Bronchial epithelial cell (primary cell): ENCODE measurements at places on chromosomes 11 and 22.

DNA sequence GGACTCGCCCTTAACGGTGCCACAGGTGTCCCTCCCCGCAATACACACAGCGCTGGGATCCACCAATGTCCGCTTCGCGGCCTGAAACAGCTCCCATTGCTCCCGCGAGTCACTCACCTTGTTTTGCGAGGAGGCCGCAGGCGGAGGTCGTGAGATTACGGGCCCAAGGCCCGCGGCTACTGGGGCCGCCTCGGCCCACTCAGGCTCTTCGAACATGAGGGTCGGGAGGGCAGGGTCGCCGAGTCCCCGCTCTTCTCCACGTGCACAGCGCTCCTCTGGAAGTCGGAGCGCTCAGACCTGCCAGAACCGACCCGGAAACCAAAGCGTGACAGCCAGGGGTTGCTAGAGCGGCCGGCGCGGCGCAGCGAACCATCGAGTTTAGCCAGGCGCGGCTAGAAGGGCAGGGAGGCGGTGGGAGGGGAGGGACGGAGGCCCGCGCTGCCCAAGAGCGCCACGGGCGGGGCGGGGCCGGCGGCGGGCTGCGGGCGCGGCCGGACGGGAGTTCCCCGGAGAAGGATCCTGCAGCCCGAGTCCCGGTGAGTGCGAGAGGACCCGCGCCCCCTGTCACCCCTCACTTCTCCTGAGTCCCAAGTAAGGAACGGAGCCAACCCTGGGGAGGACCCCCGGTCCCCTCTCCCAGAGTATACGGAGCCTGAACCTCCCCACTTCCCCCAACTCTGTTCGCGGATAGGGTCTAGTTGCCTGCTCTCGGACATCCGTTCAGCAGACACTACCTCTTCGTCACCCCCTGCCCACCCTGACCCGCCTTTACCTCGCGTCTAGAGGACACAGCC is at the start of the genes ILK and RRP8:
Gene ILK, plus strand, starts transcription at position 488 of the 794 bp plus-strand sequence. CDS start 498 bp downstream, outside the sequence.
Gene RRP8, minus strand, starts transcription at position 330 of the 794 bp plus-strand sequence. Its CDS starts 114 bp downstream, at position 216.
- DNase-seq: peak; percentile 75

DNA sequence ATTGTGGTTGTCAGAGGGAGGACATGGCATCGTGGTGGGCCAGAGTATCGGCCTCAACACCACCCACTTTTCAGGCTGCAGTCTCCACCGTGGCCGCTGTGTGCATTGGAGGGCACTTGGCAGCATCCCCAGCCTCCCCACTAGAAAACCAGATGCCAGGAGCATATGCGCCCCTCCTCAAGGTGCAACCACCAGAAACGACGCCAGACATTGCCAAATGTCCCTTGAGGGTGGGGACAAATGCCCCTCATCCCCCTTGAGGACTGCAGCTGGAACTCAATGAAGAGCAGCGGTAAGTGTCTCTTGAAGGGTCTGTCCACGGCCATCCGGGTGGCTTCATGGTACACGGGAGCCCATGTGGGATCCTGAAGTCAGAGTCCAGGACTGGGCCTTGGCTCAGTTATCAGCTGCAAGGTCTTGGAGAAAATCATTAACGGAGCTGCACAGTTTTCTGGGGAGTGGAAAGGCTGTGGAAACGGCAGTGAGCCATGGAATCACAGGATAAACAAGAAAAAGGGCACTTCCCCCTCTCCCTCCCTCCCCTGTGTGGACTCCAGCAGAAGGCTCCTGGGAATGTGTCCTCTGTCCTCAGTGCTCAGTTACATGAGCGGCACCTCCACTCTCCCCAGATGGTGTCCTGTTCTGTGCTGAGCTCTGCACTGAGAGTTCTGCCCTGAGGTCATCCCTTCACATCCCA is 324.4 kb upstream of the B3GAT1 start:
- DNase-seq: no peak

DNA sequence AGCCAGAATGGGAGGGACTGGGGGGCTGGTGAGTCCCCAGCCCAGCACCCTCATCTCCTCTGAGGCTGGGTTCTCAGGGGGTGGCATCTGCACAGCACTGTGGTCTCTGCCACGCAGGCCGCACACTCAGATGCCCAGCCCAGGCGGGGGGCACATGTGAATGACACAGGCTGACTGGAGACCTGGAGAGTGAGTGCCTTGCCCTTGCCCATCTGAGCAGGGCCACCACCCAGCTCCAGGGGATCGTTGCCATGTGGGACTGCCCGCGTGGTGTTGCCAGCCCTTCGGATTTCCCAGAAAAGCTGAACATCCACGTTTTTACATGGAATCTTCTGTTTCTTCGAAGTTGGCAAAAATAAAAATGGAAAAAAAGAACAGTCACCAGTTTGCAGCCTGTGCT is 18.9 kb downstream of the PRDM11 start:
- no peak for DNase-seq

- peak; percentile 18 for DNase-seq
These were observed 231.8 kb upstream of the CTSC start for GRCh38 chr11:88569342-88569741.

DNA sequence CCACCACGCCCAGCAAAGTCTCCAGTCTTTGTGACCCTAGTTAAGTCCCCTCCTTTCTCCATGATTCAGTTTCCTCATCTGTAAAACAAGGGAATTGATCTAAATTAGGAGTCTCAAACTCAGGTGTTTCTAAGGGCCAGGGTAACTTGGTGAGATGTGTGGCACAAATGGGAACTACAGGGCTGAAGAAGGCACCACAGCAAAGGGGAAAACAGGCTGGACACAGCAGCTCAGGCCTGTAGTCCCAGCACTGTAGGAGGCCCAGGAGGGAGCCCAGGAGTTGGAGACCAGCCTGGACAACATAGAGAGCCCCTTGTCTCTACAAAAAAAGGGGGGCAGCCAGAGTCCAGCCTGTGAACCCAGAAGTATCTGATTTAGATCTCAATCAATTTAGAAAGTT is 15.6 kb upstream of the PATZ1 start:
- DNase-seq: no peak
